ENCODE measurements at places on chromosomes 6 and 20. TPM values are rescaled to one million over a fixed set of nuclear protein-coding genes. Genes with fewer than 3 reads are reported as not detected.

DNA sequence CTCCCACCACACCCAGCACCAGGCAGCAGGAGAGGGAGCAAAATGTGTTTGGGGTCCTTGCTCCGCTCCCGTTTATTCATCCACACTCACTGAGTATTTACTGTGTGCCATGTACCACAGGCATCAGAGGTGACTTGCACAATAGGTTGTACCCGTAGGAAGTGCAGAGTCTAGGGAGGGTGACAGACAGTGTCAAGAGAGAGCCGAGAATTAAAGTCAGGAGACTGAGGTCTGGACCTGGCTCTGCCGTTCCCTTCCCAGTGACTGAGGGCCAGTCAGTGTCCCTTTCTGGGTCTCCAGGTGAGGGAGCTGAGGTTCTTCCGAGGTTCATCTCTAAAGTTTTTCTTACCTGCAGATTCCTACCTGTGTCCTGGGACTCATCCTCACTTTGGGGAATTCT lies 22.3 kb downstream of the TTBK1 start:
- no peak for DNase-seq

DNA sequence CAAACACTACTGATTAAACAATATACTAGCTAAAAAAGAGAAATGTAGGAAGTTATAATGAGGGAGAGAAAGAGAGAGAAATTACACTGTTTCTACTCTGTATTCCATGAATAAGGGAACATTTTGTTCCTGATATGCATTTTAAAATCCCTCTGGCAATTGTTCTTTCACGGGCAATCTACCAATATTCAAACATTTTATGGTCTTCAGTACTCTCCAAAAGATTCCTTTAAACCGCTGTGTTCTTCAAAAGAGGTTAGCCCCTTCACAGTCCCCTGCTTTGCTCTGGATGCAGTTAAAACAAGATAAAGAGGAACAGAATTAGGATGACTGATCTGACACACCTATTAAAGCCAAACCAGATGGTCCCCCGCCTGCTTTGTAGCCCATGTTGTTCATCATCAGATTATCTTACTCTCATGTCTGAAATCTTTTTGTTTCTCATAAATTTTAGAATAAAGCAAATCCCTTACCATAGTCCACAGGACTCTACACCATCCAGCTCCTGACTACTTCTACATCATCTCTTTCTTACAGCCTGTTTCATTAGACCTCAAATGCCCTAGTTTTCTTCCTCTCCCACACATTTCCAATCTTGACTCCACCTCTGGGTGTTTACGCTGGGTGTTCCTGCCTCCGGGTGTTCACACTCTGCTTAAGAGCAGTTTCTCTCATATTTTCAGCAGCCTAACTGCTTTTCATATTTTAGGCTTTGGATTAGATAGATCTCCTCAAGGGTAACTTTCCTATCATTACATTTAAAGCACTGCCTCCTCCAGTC lies 399.7 kb downstream of the COL12A1 start:
- DNase-seq, result no peak

DNA sequence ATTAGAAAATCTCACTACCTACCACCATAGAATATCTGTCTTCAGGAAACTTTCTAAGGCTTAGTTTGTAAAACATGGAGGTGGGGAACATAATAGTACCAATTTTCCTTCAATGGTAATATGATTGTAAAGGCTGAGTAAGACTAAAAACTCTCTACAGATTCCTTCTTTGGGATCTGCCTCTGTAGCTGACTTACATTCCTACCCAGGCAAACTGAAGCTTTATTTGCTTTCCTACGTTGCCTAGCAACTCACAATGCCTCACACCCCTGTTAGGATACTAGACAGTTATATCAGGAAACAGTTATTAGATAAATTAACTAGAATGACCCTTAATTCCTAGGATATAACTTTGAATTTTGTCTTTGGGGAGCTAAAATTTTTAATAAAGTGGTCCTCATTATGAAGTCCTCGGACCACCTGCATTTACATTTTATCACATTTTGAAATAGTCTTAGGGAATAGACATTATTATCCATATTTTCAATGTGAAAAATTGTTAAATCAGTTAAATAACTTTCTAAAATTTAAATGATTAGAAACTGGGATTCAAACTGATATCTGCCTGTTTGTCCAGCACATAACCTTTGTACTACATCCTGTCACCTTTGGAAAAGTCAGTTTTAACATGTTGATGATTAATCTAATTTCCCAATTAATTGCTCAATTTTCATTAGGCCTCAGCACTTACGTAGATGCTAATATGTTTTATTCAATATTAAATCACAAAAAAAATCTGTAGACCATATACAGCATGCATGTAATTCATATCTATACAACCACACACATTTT lies 591.4 kb downstream of the RNF144B start:
- DNase-seq, result no peak

DNA sequence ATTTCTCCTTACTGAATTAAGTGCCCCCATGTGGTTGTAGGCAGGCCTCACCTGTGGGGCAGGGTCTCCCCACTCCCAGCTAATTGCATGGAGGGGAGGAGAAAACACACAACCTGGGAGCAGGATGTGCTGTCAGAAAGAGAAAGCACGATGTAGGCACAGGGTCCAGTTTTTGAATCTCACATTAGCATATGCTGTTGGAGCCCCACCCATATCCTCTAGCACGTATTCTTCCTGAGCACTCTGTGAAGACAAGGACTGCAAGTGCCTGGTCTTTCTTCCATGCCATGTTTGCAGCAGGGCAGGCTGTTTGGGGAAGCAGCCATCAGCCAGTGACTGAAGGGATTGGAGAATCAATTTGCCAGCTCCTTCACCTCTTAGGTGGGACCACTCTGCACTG lies 108.2 kb downstream of the CFAP61 start:
- no peak for DNase-seq

Gene ATXN1
- polyA plus RNA-seq, result 1.6 TPM

Gene DUSP22
- polyA plus RNA-seq, result 27.2 TPM

Gene SMLR1
- polyA plus RNA-seq, result not detected

DNA sequence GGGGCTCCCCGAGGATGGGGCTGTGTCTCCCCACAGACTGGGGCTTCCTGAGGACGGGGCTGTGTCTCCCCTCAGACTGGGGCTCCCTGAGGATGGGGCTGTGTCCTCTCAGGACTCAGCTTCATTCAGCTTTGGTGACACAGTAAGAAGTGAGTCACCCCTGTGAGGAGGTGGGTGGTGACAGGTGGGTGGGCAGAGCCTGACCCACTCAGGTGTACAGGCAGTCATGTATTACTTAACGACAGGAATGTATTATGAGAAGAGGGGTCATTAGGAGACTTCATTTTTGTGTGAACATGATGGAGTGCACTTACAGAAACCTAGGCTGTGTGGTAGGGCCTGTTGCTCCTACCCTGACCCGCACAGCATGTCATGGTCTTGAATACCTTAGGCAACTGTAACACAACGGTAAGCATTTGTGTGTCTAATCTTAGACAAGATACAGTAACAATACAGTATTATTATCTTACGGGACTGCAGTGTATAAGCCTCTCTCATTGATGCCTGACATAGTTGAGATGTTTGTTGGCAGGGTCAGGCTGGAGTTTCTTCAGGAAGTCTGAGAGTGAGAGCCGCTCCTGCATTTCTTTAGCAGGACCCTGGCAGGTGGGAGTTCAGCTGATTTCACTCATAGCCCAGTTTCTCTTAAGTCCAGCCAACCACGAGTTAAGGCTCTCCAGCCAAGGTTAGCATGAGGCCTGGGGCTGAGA lies 10.9 kb upstream of the PGC start:
- no peak for DNase-seq

DNA sequence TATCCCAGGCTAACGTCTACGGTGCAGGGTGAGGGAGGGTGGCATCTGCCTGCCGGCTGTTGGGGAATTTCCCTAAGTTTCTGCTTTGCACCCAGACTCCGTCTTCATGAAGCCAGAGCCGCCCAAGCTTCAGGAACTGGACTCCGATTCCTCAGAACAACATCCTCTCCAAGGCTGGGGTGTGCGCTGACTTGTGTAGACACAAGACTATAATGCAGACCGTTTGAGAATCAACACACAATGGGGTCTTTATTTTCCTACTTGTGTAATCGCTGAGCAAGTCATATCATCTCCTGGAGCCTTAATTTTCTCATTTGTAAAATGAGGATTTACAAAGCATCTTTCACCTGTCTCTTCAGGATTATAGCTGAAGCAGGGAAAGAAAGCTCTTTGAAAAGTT lies 160.5 kb upstream of the AGPAT4 start:
- DNase-seq, result no peak

- DNase-seq, result no peak
Measured at GRCh38 chr6:109794201-109794923, 103.3 kb downstream of the FIG4 start.

DNA sequence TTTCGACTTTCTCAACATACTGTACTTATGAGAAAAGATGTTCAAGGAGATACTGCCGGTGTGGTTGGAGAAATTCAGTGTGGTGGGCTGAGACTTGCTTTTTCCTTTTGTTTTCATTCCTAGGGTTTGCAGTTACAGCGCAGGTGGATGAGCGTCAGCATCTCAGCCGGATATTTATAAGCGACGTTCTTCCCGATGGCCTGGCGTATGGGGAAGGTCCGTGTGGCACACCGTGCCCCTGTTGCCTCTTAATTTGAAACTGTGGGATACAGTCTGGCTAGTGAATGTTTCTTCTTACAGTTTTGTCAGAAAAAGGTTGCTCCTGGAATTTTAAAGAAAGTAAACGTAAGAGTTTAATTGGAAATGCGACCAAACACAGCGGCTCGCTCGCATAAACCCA lies 81.7 kb upstream of the CLDN20 start:
- no peak for DNase-seq

DNA sequence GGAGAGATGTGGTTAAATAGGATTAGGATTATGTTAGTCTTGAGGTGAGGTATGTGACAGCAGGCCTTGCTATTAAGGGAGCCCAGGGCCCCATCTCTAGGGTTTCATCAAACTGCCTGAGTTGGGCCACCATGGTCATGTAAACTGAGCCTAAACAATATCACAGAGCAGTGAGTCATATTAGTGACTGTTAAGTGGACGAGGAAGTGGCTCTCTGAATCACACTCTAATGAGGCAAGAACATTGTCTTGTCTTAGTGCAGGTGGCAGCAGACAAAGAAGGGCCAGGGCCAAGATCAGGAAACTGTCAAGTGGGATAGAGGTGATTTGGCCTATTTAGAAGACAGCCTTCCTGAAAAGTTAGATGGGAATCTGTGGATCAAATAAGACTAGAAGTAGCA lies 23.1 kb downstream of the ENPP3 start:
- no peak for DNase-seq

- no peak for DNase-seq
Measured at GRCh38 chr6:109610590-109610989, 80.4 kb downstream of the AK9 start.

DNA sequence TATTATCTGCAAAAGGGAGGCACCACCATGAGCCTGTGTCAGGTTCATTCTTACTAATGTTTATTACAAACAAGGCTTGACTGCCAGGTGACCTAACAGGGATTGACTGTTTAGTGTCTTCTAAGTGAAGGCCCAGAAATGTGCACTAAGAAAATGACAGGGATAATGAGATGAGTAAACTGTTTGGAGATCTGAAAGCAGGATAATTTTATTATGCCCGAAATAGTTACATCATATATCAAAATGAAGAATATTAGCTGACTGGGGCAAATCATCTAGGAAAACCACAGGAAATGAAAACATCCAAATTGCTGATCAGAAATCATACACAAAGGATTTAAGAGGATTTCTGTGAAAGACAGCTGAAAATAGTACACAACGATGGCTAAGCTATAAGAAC lies 516.7 kb downstream of the HDGFL1 start:
- DNase-seq, result no peak

Gene COL9A3
- polyA plus RNA-seq, result 39.7 TPM

GRCh38 chr6:149884215-149884614 lies 13.7 kb downstream of the RAET1E start:
- DNase-seq, result no peak

Gene AGPAT1
- polyA plus RNA-seq, result 222 TPM

DNA sequence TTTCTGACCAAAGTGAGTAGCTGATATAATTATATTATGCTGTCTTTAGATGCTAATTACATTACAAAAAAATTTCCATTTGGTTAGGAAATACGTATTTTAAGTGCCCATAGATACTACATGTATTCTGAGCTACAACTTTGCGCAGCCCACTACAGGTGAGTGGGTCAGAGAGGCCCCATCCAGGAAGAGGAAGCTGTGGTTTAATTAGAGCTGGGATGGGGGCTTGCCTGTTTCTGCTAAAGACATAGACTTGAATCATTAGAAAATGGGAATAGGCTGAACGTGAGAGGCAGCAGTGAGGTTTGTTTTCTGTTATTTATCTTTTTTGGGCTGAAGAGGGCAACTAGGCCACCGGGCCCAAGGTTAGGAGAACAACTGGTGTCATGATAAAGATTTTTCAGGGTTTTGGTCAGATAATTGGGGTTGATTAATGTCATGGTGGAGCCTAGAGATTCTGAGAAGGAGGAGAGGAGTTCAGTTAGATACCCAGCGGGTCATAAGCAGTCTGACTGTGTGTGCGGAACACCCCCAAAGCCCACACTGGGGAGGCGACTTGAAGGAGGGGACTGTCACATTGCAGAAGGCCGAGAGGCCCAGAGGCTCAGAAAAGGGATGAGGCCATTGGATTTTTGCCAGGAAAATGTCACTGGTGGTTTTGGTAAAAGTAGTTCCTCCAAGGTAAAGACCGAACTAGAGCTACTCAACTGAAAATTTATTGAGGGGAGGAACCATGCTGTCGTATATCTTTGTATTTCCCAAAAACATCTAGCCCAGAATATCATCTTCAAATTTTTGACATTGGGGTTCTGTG lies 14.5 kb upstream of the IRF4 start:
- no peak for DNase-seq

DNA sequence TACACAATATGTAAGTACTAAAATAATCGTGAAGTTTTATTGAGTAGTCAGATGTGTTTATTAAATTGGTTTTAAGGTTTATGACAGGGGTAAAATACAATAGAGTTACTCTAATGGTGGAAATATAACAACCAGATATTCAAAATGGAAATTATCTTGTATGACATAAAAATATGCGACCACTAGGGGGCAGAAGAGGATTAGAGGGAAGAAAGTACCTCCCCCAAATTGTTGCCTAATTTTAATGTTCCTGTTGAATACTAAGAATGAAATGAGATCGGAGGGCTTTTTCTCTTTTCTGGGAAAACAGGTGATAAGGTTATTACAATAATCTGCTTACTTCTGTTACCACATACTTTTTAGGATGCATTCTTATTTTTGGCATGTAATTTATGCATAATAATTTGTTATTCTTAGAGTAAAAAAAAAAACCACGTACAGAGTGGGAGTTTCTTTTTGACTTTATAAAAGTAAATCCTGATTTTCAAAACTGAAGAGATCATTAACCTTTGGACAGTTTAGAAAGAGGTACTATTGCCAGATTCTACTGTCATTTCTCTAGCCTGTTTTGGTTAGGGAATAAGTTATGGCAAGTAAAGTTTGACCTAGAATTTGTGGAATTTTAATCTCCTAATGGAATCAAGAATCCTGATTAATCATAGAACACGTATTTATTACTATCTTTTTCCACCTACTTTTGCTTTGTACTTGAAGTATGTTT lies 159.2 kb downstream of the CD109 start:
- DNase-seq, result no peak

GRCh38 chr6:113600551-113601339 lies 256.4 kb upstream of the MARCKS start:
- no peak for DNase-seq

- DNase-seq, result no peak
Measured at GRCh38 chr20:16732506-16733152, 2.8 kb downstream of the SNRPB2 start.
